H1 (cell line): ENCODE measurements at places on chromosomes 13 and 19.

- no peak for DNase-seq
These were observed 81.5 kb upstream of the SHISA2 start for GRCh38 chr13:26133286-26133685.

DNA sequence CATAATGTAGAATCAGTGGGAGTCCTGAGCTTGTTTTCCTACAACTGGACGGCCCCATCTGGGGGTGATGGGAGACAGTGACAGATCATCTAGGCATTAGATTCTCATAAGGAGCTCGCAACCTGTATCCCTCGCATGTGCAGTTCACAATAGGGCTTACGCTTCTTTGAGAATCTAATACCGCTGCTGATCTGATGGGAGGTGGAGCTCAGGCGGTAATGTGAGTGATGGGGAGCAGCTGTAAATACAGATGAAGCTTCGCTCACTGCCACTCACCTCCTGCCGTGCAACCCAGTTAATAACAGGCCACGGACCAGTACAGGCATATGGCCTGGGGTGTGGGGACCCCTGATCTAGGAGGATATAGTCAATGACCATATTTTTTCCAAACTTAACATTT, 38.8 kb downstream of the RCBTB1 start:
- no peak for DNase-seq

GRCh38 chr19:32396046-32396652, 9.4 kb upstream of the DPY19L3 start:
- no peak for DNase-seq

DNA sequence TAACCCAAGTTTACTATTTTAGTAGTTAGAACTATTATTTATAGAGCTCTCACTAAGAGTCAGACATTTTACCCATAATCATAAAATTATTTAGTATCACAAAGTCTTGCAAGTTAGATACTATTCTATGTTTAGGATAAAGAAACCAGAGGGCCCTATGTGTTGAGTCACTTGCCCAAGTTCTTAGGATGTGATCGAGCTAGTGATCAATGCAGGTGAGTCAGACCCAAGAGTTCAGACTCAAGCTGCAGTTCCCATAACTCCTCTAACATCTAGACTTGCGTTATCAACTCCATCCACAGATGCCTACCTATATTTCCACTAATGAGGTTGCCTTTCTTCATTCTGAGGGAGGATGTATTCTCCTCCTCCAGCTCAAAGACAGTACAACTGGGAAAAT, 53.8 kb downstream of the DACH1 start:
- no peak for DNase-seq

DNA sequence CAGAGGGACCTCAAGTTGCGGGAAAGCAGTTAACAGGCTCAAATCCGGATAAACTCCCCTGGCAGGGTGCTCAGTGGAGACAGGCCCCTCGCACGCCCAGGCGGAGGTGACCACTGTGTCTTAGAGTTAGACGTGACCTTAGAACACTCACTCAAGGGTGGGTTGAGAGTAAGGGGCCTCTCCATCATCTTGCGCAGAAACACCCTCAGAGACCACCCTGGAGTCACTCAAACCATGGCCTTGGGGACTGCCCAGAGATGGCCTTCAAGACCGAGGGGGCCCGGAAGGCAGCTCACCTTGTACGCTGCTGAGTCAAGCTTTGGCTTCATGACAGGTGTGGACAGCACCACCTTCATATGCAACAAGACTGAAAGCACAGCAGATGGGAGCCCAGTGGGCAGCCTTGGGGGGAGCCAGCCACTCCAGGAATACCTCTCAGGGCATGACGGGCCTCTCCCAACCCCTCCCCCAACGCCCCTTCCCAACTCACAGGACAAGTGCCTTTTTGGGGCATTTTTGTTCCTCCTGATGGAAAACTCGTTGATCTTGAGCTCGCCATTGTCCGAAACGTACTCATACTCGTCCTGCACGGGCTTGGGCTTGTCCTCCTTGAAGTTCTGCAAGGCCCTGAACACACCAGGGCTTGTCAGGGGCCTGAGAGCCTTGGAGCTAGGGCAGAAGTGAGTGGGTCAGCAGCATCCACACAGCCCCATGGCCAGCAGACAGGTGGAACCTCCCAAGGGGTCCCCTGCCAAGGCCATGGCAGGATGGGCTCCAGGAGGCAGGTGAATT, 229.2 kb downstream of the TUBA3C start:
- DNase-seq: no peak

DNA sequence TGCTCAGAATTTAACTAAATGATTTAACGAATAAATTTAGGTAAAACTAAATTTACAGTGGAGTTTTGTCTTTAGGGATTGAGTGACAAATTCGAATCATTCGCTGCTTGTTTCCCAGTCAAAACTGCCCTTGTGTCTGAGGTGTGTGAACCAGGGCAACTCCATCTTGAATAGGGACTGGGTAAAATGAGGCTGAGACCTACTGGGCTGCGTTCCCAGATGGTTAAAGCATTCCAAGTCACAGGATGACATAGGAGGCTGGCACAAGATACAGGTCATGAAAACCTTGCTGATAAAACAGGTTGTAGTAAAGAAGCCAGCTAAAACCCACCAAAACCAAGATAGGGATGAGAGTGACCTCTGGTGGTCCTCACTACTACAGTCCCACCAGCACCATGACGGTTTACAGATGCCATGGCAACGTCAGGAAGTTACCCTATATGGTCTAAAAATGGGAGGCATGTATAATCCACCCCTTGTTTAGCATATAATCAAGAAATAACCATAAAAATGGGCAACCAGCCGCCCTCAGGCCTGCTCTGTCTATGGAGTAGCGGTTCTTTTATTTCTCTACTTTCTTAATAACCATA, 10.2 kb upstream of the ANKRD10 start:
- peak; percentile 49 for DNase-seq

- DNase-seq: no peak
These were observed 63.2 kb upstream of the RGCC start for GRCh38 chr13:41394166-41394565.

GRCh38 chr13:25988661-25989060, 63.2 kb downstream of the SHISA2 start:
- DNase-seq: no peak

GRCh38 chr13:49448753-49449152, 4.7 kb downstream of the SETDB2 start:
- no peak for DNase-seq

GRCh38 chr19:18368504-18369222, 17.3 kb upstream of the GDF15 start:
- DNase-seq: no peak

DNA sequence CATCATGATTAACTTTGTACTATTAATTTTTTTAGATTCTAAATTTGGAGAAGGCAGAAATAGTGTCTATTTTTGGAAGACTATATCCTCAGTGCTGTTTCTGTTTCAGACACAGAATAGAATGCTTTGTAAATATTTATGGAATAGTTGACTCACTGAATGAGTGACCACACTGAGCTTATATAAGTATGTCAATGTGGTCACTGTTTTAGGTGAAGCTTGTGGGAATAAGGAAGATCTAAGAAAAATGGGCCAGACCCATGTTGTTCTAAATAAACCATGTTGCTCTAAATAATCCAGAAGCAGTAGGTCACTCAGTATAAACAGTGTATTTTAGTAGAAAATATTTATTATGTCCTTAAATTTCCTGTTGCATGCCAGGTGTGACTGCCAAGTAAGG, 45.5 kb upstream of the DACH1 start:
- DNase-seq: no peak

DNA sequence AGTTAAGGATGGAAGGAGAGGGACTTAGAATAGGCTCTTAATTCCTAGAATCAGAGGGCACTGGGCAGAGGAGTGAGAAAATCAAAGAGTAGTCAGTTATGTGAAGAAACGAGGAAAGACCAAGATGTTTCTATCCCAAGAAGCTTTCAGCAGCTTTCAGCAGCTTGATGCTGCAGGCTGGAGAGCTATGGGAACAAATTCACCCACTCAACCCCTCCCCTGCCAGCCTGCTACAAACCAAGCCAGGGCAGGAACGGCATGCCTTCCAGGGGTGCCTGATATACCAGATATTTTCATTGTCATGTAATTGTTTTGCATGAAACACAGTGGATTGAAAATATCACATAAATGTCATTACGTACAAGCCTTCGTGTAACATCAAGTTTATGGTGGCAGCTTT, 262.2 kb downstream of the FGF14 start:
- no peak for DNase-seq

DNA sequence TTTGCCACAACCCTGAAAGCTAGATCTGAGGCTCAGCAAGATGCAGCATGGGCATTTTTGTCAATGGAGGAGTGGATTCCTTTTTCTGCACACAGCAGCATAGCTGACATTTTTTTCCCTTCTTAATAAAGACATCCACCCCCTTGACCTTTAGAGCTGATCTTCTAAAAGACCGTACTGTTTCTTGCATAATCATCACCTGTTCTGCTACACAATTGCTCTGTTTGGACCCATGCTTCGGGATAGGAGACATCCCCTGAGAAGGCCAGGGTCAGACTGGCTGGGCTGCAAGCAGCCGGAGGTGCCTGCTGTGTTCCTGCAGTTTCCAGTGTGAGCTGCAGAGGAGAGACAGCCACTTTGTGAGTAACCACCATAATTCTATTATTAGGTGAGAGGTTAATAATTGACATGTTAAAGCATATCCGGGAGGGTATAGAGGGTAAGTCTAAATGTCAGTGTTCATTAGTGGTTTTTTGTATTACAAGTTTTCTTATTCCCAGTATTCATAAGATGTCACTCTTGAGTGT, 108.5 kb upstream of the C1QTNF9B start:
- no peak for DNase-seq

DNA sequence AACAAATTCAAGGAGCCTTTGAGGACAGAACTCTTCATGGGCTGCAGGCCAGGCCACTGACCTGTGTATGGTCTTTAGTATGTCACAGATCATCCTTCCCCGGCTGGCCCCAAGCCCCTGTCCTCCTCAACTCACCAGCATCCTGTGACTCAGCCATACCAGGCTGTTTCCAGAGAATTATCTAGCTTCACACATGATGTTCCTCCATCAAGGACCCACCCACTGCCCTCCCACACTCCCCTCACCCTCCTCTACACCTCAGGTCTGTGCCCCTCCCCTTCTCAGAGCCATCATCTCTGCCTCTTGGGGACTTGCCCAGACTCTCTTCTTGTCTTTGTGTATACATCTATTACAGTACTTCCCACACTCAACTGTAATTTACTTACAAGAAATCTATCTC, 14.7 kb downstream of the DCT start:
- DNase-seq: no peak

DNA sequence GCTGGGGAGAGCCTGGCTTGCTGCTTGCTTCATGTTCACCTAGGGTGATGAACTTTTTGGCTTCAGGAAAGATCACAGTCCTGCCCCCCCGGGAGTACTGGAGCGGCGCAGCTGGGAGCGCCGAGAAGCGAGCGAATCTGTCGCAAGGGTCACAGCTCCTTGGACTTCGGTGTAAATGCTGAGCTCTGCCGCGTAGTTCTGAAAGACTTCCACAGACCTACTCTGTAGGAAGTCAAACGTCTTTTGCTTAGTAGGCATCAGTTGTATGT, 2.7 kb downstream of the ING1 start:
- no peak for DNase-seq

GRCh38 chr19:11268783-11269267, 6.5 kb upstream of the DOCK6 start:
- no peak for DNase-seq

DNA sequence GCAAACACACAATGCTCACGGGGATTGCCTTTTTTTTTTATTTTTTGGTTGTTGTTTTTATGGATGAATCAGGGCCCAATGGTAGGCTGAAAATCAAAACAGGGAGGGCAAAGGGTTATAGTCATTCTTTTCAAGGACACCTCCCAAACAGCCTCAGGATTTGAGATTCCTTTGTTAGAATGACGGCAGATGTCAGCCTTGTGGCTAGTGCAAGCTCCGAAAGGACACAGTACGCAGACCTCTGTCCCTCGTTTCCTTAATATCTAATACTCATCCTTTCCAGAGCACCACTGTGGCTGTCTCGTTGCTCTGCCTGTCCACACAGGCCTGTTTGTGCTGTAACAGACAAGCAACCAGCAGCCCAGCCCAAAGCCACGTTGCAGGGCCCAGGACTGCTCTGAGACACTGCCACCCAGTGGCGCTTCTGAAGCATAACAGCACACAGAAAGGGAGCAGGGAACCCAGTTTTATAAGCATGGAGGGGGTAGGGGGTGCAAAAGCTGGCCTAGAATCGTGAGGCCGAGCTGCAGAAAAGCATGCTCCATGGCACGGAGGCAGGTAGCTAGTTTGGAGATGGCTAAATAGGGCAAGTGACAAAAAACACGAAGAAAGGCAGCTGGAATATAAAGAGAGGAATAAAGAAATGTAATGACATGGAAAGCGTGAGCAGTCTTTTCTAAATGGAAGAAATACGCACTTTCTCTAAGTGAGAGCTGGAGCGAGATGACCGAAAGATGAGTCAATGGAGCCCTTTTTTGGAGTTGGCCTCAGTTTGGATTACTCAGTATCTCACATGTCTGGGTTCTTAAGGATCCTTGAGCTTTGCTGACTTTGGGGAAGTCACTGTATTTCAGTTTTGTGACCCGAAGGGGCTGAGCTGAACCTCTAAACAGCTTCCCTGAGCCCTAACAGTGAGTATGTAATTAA, 40.7 kb upstream of the MEDAG start:
- DNase-seq: peak; percentile 72

GRCh38 chr13:26932465-26932864, 171.9 kb upstream of the GPR12 start:
- no peak for DNase-seq

- peak; percentile 73 for DNase-seq
These were observed 24.1 kb upstream of the WDR18 start for GRCh38 chr19:960020-960419.

- no peak for DNase-seq
These were observed 421.0 kb upstream of the KLF12 start for GRCh38 chr13:74555276-74555625.

DNA sequence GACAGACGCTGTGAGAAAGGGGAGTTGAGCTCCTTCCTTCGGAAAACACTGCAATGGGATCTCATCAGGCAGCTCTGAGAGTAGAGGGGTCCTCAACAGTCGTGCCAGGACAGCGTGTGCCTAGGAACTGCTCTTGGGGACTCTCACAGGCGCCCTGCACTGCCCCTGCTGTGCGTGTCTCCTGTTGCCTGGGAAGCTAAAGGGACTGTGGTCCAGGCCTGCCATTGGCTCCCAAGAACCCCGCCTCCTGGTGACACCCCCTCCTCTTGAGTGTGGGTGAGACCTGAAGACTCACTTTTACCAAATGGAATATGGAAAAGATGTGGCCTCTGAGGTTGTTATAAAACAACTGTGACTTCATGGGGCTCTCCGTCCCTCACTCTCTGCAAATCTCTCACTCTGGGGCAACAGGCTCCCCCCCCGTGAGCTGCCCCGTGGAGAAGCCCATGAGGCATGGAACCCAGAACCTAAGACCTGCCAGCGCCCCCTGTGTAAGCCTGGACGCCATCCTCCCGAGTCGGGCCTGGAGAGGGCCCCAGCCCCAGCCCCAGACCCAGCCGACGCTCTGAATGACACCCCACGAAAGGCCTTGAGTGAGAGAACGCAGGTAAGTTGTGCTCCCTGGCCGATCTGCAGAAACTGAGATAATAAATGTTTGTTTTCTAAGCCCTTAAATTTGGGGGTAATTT, 302.7 kb downstream of the FGF9 start:
- no peak for DNase-seq
